ENCODE measurements at places on chromosomes 16 and 17.

DNA sequence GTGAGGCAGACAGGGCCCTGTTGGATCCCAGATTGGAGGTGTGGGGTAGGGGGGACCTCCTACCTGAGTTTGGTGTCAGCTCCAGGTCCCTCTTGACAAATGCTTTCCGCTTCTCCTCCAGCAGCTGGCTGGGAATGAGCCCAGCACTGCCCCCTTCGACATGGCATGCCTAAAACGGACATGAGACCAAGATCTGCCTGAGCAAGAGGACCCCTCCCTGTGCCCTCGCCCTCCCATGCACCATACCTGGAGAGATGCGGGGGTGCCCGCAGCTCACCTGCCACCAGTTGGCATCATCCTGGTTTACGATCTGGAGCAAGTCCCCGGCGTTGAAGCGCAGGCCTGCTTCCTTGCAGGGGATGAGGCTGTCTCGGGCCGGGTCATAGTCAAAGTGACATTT, 26.2 kb downstream of the MPP2 start:
- no peak for DNase-seq

DNA sequence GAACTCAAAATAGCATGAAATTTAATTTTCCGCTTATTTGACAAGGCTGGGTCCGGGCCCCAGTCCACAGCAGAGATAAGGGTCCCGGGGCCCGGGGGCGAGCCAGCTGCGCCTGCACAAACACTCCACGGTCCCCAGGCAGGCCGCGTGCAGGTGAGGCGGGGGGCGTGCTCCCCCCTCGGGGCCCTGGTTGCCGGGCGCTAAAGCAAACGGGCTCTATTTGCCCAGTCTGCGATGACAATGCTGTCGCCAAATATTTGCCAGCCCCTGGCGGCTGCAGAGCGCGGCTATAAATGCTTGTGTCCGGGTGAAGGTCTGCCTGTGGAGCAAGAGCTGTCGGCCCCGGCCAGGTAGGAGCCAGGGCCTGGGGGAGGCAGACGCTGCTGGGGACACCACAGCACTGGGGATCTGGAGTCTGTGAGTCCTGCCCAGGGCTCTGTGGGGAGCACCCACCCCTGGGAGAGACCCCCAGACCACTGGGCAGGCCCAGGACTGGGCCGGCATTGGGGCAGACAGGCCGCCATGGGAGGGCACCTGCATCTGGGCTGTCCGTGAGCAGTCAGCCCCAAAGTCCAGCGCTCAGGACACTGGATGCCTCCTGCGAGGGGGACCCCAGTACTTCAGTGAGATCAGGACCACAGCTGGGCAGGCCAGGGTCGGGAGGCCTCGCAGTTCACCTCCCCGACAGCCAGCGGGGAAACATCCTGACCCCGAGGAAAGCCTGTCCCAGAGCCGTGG, at the start of gene PERCC1:
PERCC1 (plus strand) TSS at position 320 of the 738 bp plus-strand sequence. CDS start 1,516 bp downstream, outside the sequence.
- no peak for DNase-seq

GRCh38 chr17:79681101-79681621, 49.6 kb upstream of the ENPP7 start:
- no peak for DNase-seq

DNA sequence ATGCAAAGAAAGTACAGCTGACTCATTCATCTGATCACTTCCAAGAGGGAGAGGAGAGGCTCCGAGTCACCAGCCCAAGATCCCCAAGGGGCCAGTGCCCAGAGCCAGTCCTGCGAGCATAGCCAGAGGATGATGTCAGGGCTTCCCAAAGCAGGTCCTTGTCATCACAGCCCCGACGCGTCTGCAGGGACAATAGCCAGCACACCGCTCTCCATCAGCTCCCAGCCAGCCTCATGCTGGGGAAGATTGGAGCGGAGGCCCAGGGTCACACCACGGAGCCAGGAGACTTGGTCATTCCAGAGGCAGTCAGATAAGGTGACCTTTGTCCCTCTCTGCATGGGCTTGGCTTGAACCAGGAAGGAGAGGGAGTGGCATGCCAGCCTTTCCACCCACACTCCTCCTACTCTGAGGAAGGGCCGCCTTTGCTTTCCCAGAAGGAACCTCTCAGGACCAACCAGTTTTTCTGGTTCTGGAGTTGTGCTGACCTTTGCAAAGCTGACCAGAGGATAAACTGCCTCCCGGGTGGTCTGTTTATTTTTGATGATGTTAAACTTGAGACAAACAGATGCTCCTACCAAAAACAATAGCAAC, 58.3 kb upstream of the ARHGAP44 start:
- no peak for DNase-seq

All from stimulated activated CD8-positive, alpha-beta memory T cell treated with anti-CD3 and anti-CD28 coated beads, Interleukin-7, amount 100 ng/mL, for 1 hour (primary cell).